ENCODE measurements at places on chromosomes 4 and X.

DNA sequence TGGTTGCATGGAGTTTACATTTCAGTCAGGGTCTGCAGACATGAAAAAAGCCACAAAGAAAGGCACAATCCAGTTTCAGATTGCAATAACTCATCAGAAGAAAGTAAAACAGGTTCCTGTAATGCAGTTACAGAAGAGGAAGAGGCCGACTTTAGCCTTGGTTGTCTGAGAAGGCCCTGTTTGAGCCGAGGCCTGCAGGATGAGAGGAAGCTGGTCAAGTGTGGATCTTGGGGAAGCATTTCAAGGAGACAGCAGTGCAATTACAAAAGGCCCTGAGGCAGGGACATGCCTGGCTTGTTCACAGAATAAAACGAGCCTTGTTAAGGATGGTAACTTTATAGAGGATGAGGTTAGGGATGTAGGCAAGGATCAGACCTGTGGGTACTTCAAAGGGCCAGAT lies 62.4 kb downstream of the AFF2 start:
- DNase-seq = no peak

GRCh38 chr4:55311792-55312488 lies 34.1 kb upstream of the SRD5A3 start:
- DNase-seq = no peak

- DNase-seq = no peak
These were observed 86.2 kb downstream of the CPEB2 start for GRCh38 chr4:15088394-15089035.

DNA sequence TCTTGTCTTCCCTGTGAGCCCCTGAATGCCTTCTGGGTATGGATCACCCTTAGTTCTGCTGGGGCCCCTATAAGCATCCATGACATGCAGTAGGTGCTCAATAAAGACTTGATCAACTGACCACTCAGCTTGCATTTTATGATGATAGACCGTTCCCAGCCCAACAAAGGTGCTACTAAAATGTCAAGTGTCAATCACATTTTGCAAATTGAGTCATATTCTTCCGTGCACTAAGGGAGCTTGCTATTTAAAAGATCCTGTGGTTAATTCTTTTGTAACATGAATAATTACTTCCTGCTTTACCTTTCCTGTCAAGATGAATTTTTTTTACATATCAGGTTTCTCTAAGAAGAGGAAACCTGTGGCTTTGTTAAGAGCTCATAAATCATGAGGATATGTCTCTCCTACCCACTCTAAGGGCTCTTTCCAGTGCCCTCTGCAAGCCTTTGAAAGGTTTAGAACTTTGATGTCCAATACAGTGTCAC lies 47.6 kb downstream of the SH3KBP1 start:
- no peak for DNase-seq

- DNase-seq = no peak
These were observed 69.4 kb upstream of the HGFAC start for GRCh38 chr4:3372264-3372932.

DNA sequence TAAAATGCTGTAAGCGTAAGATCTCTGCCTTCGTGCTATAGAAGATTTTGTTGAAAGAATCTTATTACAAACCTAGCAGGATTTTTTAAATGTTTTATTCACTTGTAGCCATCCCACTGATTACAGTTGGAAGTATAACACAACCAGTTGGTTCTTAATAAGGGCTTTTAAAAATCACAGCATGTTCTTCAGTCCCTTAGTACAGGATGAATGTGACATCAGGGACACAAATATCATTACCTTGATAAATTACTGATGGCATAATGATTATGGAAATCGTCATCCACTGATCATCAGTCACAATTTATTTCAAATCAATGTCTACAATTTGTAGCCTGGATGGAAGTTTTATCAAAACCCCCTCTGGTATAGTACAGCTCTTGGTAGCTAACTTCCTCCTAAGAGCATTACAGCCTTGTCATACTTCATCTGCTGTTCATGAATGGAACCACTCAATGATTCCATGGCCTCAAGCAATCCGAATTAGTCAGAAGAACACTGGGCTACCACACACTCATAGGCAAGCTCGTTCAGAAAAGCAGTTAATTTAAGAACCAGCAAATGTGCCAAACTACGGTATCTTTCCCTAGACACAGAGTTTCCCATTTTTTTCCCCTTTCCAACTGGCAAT lies 389.2 kb upstream of the TENM3 start:
- no peak for DNase-seq

- no peak for DNase-seq
These were observed 23.9 kb upstream of the MXD4 start for GRCh38 chr4:2285613-2286381.

GRCh38 chrX:35406386-35406785 lies 391.8 kb upstream of the MAGEB16 start:
- no peak for DNase-seq

GRCh38 chrX:21991504-21991903 lies 40.6 kb upstream of the PHEX start:
- no peak for DNase-seq

DNA sequence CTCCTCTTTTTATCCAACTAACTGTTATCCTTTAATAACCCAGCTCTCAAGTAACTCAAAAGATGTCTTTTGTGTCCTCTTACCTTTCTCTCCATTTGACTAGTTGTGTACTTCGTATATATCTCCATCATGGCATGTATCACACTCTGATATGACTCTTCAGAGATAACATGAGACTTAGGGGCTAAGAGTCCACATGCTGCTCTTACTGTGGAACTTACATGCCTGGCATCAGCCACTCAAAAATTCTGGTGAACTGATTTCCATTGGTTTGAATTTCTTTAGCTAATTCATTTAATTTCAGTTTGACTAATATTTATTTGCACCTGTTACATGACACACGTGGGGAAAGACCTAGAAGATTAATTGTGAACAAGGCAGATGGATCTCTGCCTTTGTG lies 317.3 kb downstream of the HS3ST1 start:
- no peak for DNase-seq

DNA sequence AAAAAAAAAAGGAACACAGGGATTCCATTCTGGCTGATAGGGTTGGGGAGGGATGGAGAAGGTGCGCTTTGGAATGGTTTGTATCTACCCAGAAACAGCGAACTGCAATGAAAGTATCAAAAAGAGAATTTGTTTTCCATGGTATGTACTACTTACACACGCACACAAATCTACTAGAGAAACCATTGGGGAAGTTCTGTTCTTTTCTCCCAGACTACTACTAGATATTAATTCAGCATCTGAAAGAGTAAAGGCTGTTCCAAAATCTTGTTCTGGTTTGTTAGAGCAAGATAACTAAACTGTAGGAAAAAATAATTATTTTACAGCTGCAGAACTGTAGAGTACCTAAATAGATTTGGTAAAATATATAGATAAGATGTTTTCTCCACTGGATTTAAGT lies 118.4 kb downstream of the CBR4 start:
- DNase-seq = no peak

GRCh38 chr4:83905952-83906351 lies 370.0 kb downstream of the GPAT3 start:
- no peak for DNase-seq

GRCh38 chrX:56791456-56791855 lies 62.4 kb downstream of the NBDY start:
- DNase-seq = no peak

- DNase-seq = no peak
These were observed 149.5 kb downstream of the MAML3 start for GRCh38 chr4:140004549-140004895.

DNA sequence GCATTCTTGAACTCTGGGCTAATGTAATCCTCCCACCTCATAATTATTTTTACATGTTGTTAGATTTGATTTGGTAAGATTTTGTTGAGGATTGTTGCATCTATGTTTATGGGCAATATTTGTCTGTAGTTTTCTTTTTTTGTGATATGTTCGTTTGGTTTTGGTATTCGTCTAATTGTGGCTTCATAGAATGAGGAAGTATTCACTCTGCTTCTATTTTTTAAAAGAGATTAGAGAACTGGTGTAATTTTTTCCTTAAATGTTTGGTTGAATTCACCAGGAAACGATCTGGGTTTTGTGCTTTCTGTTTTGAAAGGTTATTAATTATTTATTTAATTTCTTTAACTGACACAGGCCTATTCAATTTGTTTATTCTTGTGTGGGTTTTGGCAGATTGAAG lies 161.2 kb upstream of the NUDT6 start:
- DNase-seq = no peak

DNA sequence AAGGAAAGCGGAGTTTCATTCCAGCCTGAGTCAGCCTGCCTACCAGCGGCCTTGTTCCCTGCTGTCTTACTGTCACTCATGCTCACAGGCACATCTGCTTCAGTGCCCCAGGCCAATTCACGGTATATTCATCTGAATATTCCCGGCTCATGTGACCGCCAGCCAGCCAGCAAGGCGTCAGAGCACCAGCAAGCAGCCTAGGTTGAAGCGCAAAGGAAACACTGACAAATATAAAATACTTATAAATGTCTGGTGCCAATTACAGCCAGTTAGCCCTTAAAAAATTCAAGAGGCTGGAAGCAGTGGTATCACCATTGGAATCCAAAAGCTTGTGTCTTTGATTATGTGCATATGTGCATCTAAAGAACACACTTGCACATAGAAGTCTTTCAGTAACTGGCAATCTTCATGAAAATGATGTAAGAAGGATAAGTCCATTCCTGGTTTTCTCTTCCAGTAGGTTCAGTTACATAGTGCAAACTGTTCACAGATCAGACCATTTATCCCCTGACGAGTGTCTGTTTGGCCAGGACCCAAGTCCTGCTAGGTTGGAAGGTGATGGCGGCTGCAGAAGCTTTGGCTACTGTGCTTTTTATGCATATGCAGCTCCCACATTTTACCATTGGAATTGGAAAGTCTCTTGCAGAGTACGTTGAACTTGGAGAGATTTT lies 61.3 kb downstream of the LUZP4 start:
- DNase-seq = no peak

DNA sequence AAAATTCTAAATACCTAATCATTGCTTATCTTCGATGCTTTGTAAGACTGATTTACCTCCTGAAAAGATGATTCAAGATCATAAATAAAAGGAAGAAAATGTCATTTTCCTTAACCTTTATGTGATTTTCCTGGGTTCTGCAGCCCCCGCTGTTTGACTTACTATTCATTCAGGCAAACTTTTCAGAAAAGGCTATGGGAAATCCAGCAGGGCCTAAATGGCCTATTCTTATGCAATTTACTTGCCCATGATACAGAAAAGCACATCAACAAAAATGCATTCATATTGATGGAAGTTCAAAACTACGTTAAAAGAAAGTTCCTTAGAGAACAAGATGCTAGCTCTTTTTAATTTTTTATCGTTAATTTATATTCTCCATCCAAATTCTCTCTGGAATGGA lies 51.2 kb downstream of the TMEM144 start:
- no peak for DNase-seq

GRCh38 chr4:89373394-89373793 lies 65.8 kb upstream of the GPRIN3 start:
- DNase-seq = no peak

- DNase-seq = no peak
These were observed 27.4 kb downstream of the WDFY3 start for GRCh38 chr4:84939113-84939512.

DNA sequence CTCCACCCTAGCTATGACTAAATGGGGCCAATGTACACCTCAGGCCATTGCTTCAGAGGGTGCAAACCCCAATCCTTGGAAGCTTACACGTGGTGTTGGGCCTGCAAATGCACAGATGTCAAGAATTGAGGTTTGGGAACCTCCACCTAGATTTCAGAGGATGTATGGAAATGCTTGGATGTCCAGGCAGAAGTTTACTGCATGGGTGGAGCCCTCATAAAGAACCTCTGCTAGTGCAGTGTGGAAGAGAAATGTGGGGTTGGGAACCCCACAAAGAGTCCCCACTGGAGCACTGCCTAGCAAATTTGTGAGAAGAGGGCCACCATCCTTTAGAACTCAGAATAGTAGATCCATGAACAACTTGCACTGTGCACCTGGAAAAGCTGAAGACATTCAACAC lies 284.1 kb downstream of the ANTXR2 start:
- DNase-seq = no peak

- no peak for DNase-seq
These were observed 28.9 kb downstream of the AFF1 start for GRCh38 chr4:86963697-86964096.

- DNase-seq = no peak
These were observed 104.9 kb upstream of the ATP8A1 start for GRCh38 chr4:42761804-42762203.

GRCh38 chrX:11756354-11757318 lies 1.4 kb upstream of the MSL3 start:
- no peak for DNase-seq

DNA sequence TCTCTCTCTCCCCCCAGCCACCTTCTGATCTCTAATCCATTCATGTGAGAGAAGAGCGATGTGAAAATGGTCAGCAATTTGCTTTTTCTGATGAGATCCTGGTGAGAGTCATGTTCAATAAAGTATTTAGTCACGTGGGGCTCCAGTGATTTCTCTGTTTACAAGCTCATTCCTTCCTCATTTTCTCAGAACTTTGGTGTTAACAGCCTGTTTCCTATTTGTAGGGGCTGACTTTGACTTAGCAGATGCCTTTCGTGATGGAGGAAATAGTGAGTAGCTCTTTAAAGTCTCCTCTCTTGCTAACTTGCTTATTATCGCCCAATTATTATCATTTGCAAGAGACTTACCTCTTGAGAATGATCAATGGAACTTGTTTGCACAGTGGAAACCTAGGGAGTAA lies 72.6 kb upstream of the CD99 start:
- no peak for DNase-seq

- DNase-seq = no peak
These were observed 4.4 kb upstream of the BGN start for GRCh38 chrX:153490217-153490930.

DNA sequence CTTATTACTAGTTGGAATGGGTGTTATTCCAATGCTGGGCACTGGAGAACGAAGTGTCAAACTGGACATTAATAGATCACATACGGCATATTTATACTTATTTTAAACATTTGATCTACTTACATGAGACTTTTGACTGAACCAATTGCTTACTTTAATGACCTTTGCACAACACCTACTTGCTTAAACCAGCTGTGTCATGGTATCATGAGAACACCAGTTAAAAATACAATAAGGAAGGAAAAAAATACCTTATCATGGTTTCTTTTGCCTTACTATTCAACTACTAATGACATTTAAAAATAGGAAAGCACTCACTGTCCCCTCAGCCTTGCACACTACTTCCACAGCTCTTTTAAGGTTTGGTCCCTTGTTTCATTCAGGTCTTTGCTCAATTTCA lies 146.9 kb downstream of the FAM13A start:
- no peak for DNase-seq

DNA sequence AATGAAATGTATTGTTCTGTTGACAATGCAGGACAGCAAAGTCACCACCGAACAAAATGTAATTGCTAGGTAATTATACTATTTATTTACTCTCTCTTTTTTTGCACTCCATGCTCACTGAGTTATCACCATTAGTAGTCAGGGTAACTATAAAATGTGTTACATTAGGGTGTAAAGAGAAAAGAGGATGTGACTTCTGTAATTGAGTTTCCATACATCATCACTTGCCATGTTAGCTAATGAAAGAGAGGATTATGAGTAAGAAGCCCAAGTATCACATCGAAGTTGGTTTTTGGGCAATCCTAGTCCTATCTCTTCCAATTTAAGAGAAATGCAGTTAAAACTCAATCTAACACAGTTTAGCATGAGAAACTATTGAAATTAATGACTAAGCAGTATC lies 7.6 kb downstream of the ZXDA start:
- no peak for DNase-seq

- DNase-seq = no peak
These were observed 91.0 kb downstream of the OR13H1 start for GRCh38 chrX:131634900-131635299.
